ENCODE measurements at places on chromosomes 12 and 14.

GRCh38 chr14:105061428-105062047 is 3.7 kb downstream of the GPR132 start:
- no peak for DNase-seq

DNA sequence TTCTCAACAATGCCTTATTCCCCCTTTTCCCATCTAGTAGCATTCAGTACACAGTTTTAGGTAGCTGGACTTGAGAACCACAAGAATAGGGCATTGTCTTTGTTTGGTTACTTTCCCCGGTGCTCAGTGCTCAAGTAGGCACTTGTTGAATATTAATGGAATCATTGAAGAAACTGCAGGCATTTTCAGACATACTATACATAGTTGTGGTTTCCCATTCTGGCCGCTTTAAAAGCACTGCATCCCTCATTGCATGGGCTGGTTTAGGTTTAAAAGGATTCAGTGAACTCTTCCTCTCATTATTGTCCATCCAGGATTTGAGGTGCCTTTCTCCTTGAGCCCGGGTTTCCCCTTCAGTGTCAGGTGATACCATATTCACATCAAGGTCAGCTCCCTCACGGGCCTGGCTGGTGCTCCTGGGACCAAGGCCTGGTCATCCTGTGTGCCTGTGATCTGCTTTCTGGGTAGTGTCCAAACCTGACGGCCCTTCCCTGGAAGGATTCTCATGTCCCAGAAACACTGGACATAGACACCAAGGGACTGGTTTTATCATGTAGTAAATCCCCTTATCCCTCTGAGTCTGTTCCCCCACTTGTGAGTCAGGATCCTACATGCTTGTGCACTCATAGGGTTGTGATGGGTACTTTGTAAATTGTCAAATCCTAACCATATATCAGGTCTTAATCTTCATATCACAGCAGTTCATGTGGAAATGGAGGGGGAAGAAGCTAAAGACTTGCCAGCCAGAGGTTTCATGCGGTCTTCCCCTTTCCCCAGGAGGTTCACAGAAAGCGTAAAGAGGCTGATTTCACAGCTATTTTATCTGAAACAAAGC is 7.4 kb downstream of the TCP11L2 start:
- DNase-seq = no peak

- DNase-seq = peak; percentile 61
Measured at GRCh38 chr14:32027255-32027939, 49.7 kb upstream of the ARHGAP5 start.

DNA sequence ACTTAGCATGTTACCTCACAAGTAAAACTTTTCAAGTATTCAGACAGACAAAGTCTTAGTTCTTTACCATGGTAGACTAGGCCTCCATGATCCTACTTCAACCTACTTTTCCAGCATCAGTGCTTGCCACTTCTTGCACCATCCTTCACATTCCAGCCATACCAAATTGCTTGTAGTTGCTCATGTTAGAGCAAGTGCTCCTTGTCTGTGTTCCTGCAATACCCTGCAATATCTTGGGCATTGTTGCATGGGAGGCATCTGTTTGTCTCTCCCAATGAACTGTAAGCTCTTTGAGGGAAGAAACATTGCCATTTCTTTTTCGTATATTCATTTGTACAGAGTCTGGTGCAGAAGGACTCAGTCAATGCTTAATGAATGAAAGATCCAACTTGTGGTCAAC is 78.0 kb downstream of the SRGAP1 start:
- no peak for DNase-seq

DNA sequence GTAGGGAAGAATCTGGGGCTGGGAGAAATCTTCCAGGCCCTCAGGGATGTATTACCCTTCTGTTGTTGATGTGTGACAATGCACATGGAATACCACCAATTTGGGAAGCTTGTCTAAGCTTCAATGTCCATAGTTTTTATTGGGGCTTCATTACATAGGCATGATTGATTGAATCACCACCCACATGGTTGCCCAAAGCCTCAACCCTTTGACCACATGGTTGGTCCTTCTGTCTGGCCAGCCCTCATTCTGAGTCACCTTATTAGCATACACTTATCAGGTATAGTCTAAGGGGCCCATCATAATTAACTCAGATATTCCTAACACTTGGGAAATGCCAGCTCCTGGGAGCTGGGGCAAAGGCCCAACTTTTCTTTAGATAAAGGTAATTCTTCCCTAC is 93.3 kb downstream of the AKAP6 start:
- DNase-seq = no peak

- no peak for DNase-seq
Measured at GRCh38 chr14:105067969-105068301, 2.7 kb upstream of the GPR132 start.

GRCh38 chr12:69497308-69498026 is 27.3 kb downstream of the FRS2 start:
- no peak for DNase-seq

DNA sequence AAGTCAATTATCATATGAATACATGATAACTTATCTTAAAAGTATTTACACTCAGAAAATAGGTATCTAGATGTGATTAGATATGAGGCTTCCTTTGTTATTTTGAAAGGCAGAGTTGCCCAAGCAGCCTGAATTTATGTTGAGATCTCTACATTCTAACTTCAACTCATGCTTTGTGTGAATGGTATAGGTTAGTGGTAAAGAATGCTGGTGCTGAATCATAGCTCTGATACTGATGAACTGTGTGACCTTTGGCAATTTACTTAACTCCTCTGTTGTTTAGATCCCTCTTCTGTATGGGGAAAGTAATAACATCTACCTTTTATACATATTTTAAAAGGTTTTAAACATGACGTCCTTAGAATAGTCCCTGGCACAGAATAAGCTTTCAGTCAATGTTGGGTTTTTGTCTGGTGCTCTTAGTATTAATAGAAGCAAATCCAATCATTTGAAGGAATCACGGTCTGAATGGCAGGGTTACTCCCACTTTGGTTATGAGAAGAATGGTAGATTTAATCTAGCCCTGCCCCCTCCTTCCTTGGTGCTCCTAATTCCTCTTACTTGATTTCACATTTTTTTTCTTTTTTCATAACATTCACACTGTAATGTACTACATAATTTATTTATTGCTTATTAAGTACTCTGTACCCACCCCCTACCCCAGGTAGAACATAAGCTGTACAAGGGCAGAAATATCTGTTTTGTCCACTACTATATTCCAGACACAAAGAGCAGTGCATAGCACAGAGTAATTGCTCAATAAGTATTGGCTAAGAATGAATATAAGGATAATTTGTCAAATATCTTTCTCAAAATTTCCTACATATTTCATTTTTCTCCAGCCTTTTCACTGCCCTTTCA is 203.3 kb upstream of the KRR1 start:
- DNase-seq = no peak

- DNase-seq = no peak
Measured at GRCh38 chr14:56194042-56194441, 75.8 kb downstream of the PELI2 start.

DNA sequence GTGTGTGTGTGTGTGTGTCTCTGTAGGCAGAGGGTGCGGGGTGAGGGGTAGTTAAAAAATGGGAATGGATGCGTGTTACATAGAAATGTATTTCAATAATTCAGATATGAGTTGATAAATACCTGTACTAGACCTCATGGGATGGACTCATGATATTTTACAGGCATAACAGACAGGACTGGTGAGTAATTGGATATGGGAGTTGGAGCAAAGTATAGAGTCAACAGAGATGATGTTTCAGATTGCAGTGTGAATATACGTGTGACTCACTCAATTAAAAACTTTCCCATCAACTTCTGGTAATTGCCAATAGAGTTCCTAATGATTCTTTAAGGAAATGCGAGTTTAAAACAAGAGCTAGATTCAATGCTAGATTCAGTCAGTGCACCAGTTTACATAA is 711.9 kb downstream of the C12orf50 start:
- no peak for DNase-seq

GRCh38 chr12:107336695-107337094 is 243.3 kb upstream of the CRY1 start:
- DNase-seq = no peak

DNA sequence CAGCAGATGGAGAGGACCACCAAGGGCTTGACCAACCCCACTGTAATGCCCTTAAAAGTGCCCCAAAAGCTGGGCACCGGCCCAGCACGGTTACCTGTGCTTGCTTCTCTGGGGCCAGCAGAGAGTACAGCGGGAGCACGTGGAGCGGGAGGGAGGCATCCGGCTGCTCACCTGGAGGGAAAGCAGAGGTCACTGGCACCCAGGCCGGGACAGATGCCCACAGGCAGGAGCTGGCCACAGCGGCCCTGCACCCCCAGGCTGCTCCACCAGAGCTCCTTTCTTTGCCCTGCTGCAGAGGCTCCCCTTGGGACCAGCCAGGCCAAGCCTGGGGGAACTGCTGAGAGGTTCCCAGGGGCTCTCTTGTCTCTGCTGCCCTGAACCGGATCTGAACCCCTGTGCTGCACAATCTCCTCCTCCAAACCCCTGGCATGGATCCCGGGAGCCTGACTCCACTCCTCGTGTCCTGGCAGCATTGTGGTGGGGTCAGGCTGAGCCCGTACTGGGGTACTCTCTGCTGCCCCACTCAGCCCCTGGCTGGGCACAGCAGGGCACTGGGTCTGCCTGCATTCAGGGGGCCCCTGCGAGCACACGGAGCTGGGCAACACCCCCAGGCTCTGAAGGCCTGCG is 24.0 kb downstream of the DHX37 start:
- DNase-seq = no peak

- DNase-seq = no peak
Measured at GRCh38 chr12:22979854-22980469, 355.0 kb downstream of the ETNK1 start.

GRCh38 chr12:25495331-25496097 is 57.6 kb downstream of the LMNTD1 start:
- DNase-seq = peak; percentile 16

DNA sequence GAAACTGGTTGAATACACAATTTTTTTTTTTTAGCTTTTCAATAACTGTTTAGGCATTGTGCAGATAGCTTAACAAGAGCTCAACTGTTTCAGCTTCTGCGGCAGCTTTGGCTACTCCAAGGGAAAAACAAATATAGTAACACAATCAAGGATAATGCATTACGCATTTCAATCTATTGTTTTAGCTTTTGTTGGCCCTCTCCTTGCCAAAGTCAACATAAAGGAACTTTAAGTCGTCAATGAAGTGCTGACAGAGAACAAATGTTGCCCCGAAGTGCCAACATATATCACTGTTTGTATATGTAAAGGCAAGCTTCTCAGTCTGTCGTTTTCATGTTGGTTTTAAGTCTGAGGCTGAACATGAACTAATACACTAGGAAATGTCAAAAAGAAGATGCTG is 1087.4 kb upstream of the FLRT2 start:
- no peak for DNase-seq

DNA sequence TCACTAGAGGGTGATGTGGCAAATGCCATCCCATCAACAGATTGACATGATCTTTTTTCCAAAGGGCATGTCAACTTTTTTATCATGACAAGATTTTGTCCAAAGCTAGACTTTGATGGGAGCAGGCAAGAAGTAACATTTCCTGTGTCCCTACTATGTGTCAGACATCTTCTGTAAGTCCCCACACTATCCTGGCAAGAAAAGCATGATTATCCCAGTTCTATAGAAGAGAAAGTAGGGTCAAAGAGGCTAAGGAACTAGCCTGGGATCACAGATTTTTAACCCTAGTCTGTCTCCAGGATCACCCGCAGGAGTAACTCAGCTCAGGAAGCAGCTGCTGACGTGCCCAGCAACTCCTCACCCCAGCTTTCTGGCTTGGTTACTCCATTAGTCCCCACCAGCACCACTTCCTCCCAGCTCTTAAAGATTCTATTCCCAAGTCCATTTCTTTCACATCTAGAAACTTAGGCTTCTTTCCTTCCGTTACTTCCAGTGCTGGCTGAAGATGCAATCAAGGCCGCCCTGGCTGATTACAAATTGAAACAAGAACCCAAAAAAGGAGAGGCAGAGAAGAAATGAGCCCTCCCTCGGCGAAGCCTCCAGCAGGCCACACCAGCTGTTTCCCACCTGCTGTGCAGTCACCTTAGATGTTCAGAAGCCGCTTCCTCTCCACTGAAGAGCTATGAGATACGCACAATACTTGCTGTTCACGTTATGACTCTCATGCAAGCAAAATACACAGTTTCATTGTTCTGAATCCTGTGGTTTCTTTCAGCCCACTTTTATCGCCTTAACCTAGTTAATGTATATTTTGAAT is 6.2 kb downstream of the ISCU start:
- no peak for DNase-seq

DNA sequence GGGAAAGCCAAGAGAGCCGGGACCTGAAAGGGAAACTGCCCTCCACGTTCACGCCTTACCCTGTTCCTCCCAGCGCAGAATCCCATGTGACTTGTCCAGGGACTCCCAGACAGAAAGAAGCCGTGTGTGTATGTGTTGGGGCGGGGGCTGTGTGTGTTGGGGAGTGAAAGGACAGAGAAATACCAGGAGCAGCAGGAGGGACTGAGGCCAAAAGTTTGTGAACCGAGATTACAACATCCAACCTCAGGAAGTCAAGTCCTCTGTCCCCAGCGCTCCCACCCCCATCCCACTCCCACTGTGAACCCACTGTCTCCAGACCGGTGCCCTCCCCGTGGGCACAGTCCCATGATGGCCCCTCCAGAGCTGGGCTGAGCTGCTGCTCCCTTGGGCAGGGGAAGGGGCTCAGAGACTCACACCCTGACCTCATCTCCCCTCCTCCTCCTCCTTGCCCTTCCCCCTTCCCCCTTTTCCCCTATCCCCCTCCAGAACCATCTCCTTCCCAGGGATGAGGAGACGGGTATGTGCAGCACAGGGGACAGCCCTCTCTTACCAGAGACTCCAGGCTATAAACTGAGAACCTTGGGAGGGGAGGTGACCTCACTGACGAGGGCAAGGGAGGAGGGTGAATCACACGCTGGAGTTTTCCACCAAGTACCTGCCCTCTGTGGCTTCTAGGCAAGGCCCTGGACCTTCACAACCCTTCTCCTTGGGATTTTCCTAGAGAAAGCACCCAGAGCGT is at the start of gene SLC6A12:
SLC6A12 (minus strand) TSS at position 155 of the 739 bp plus-strand sequence. CDS start 4,171 bp downstream, outside the sequence.
- DNase-seq = no peak

GRCh38 chr12:6887460-6887859 is 14.4 kb upstream of the SPSB2 start:
- DNase-seq = no peak

- DNase-seq = no peak
Measured at GRCh38 chr14:99036611-99037293, 235.2 kb downstream of the BCL11B start.

- no peak for DNase-seq
Measured at GRCh38 chr14:64612021-64612380, 62.2 kb downstream of the PPP1R36 start.

GRCh38 chr12:40688085-40688725 is 4.0 kb upstream of the CNTN1 start:
- DNase-seq = no peak

GRCh38 chr12:62530596-62530995 is 64.0 kb downstream of the MON2 start:
- DNase-seq = no peak
